Stimulated activated CD4-positive, alpha-beta T cell treated with anti-CD3 and anti-CD28 coated beads, Interleukin-4, amount 100 ng/mL, for 24 hours (primary cell): ENCODE measurements at places on chromosomes 16 and 17.
A peak's percentile ranks its signal among the peaks of the same experiment; 100 is the strongest.

DNA sequence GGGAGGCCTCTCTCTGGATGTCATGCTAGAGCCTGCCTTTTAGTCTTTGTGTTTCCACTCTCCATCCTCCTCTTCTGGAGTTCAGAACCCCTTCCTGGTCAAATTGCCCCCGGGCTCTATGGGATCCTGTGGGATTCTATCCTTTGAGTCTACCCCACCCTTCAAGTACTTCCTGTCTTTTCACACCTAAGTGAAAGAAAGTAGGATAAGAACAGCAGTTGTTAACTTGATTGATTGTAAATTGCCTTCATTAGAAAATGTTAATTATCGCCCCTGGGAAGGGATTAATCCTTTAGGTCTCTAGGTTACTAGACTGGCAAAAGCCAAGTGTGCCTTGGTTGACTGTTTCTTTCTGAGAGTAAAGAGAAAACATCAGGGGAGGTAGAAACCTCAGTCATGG is 30.1 kb downstream of the PRKCB start:
- no peak for DNase-seq

GRCh38 chr16:48498769-48499631 is 111.0 kb downstream of the N4BP1 start:
- no peak for DNase-seq

- DNase-seq, result no peak
Measured at GRCh38 chr16:35753559-35754390, 2294.4 kb downstream of the TP53TG3F start.

DNA sequence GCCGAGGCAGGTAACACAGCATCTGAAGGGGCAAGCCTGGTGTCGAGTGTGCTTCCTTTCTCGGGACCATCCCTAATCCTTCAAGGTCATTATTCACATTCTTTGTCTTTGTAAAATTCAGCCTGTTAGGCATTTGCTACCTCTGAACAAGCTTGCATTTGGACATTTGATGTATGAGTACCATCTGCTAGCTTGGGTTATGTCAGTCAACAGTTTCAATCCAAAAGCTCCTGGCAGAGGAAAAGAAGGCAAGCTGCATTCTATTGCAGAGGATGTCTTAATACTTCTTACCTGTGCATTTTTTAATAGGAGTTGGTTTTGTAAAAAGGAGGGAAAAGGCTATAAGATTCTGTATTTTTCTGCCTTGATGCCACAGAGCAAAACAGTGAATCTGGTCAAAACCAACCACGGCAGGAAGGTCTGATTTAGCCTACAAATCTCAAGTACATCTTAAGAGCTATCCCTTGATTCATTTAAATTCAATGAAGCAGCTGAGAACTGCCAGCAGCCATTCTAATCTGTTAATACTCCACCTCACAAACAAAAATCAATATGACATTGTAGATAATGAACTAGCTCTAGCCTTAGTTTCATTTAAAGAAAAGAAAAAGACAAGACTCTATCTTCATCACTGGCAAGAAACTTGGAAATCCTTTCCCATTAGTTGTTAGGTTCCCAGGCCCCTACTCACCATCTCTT is 39.0 kb downstream of the TEX2 start:
- no peak for DNase-seq

DNA sequence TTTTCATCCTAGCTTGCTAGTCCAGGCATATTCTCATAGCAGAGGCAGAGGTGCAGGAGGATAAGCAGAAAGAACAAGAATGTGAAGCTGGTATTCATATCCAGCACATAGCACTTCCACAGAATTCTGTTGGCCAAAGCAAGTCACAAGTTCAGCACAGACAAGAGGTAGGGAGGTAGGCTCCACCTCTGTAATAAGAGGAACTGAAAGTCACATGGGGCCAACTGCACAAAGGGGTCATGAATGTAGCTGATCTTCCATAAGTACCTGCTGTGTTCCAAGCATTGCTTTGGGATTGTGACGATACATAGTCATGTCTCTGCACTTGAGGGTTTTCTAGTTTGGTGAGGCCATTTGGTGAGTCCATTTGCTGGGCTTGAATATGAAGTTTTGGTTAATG is 110.8 kb upstream of the MPHOSPH6 start:
- no peak for DNase-seq

DNA sequence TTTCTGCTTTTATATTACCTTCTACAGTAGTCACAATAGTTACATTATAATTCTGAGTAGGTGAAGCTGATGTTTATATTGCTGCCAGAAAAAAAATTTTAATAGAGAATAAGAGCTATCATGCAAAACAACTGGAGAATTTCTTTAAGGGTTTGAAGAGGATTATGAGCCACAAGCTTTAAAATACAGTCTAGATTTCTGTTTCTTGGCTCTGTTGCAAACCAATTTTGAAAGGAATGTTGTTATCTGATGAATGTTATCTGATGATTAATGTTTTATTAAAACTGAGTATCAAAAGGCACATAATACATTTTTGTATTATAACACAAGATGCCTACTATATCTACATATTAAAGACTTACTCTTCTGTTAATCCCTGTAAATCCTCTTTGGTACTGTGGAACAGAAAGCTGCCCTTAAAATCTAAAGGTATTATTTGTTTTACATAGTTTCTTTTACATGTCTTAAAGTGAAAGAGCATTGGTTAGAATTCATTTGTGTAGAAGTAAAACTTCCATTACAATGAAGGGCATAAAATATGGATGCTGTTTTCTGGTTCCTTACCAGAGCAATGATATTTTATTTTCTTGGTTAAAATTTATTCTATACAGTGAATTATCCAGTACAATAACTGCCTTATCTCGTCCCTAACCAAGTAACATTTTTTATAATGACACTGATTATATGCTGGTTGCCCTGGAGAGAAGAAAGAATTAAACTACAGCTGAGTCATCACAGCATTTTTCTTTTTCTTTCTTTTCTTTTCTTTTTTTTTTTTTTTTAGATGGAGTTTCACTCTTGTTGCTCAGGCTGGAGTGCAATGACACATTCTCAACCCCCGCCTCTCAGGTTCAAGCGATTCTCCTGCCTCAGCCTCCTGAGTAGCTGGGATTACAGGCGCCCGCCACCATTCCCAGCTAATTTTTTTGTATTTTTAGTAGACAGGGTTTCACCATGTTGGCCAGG is 205.7 kb downstream of the TANC2 start:
- DNase-seq, result no peak

GRCh38 chr17:3993493-3994220 is 29.4 kb upstream of the ATP2A3 start:
- DNase-seq, result no peak

- DNase-seq, result no peak
Measured at GRCh38 chr17:1758807-1759206, 3.1 kb upstream of the SERPINF1 start.

- DNase-seq, result peak; percentile 9
Measured at GRCh38 chr17:43832168-43832975, 574 bp downstream of the MPP3 start.

- DNase-seq, result no peak
Measured at GRCh38 chr17:2904135-2904534, 107.9 kb downstream of the RAP1GAP2 start.

- no peak for DNase-seq
Measured at GRCh38 chr17:55452139-55452790, 30.6 kb upstream of the MMD start.

DNA sequence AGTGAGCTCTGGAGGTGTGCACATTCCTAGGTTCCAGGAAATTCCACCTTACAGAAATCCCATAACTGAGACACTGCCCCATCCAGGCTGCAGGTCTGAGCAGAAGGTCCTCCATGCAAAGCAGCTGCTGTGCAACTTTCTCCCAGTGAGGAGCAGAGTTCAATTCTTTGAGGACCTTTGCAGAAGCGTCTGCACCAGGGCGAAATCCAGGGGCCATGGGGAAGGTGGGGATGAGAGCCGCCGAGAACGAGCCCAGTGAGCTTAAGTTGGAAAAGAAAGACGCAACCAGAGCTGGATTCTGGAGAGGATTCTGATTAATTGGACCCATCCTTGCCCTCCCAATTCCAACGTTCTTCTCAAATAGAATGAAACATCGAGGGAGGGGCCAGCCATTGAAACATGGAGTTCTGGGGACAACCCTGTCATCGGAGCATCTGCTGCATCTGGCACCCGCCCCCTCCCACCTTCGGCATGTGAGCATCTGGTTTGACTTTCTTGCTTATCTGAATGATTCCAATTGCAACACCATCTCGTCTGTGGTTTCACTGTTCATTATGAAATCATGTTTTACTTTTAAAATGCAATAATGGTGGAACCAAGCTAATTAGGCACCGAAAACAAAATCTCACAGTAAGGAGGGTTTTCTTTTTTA is 190.6 kb upstream of the FOXF1 start:
- no peak for DNase-seq

GRCh38 chr16:67893743-67894399 is 817 bp downstream of the PSKH1 start:
- peak; percentile 15 for DNase-seq

DNA sequence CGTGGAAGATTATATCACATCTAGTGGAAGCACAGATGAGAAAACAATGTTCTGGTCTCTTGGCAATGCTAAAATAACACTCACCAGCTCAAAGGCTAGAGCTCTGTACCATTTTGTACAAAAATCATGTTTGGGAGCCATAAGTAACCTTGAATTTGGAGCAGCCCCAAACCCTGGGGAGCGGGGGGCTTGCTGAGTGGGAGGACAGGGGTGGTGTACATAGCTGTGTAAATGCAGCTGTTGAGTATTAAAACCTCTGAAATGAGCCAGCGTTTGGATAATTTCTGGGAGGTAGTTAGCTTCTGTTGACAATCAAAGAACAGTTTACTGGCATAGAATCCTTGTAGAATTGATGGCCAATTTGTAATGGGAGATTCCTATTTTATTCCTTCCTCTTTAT is 4.3 kb downstream of the MYH8 start:
- no peak for DNase-seq

DNA sequence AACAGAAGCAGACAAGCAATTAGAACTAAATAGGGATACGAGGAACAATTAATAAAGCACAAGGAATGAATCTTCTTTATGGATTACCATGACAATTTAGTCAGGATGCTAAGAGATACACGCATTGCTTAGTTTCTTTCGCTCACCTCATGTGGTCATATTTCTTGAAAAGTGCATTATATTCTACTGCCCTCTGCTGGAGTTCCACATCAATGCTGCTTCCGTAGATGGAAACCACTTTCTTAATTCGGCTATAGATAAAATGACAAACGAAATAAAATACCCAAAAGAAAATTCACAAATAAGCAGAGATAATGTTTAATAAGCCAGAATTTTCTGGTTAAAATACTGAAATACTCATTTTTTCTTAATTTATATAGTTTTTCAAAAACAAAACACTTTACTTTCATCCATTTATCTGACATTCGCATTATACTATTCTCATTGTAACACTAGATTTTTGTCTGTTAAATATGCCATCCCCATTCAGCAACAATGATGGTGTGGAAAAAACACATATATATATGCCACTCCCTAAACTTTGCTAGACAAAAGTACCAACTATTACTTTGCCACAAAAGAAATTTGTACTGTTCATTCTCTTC is 22.0 kb upstream of the PHLPP2 start:
- DNase-seq, result peak; percentile 26

DNA sequence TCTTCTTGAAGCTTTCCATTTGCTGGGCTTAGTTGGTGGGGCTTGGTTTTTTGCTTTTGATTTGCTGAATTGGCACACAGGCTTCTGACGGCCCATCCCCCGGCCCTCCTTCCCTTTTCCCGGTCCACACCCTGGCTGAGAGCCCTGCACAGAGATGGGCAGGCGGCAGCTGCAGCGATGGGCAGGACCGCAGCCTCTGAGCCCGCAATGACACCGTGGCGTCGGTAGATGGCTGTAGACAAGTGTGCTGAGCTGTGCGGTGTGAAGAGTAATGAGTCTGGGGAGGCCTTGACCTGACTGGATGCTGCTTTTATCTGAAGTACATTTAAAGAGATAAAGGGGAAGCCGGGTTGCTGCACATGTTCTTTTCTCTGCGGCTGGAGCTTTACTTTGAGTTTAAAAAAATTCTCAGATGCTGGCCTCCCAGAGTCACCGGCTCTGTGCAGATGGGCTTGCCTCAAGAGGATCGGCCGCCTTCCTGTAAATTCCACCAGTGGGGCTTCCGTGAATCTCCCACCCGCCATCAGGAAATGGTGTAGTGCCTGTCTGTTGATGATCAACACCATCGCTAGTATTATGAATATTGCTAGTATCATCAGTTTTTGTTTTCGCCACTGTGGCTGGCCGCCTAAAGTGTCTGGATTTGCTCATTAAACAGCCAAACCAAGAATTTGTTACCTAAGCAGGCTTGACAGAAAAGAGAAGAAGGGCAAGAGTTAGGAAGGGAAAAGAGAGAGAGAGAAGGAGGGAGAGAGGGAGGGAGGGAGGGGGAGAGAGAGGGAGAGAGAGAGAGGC is 245.6 kb upstream of the RBFOX1 start:
- DNase-seq, result no peak

DNA sequence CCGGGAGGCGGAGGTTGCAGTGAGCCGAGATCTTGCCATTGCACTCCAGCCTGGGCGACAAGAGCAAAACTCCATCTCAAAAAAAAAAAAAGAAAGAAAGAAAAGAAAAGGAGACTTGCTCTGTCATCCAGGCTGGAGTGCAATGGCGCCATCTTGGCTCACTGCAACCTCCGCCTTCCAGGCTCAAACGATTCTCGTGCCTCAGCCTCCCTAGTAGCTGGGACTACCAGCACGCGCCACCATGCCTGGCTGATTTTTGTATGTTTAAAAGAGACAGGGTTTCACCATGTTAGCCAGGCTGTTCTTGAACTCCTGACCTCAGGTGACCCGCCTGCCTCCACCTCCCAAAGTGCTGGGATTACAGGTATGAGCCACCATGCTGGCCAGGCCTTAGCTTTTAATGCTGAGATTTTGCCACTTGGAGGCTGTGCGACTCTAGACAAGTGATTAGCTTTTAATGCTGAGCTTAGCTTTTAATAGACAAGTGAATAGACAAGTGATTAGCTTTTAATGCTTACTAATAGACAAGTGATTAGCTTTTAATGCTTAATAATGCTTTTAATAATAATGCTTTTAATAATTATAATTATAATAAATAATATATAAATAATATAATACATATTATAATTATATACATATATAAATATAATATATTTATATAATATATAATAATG is 9.6 kb downstream of the LDAF1 start:
- DNase-seq, result no peak

DNA sequence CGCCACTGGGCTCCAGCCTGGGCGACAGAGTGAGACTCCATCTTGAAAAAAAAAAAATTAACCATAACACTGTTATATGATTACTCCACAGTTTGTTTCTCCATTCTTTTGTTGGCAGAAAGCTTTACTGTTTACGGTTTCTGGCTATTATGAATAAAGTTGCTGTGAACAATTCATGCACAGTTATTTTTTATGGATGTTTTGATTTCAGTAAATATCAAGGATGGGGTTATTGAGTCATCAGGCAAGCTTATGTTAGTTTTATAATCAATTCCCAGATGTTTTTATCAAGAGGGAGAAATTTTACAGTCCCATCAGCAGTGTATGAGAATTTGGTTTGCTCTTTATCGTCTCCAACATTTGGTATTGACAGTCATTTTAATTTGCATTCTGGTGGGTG is 67.9 kb downstream of the TAOK1 start:
- DNase-seq, result no peak

- peak; percentile 14 for DNase-seq
Measured at GRCh38 chr17:39096508-39097149, 54.8 kb downstream of the PLXDC1 start.

- no peak for DNase-seq
Measured at GRCh38 chr16:52497067-52497816, 49.7 kb downstream of the TOX3 start.
